Mononuclear cell (primary cell): ENCODE measurements at places on chromosomes 12 and 14. TPM values are rescaled to one million over a fixed set of nuclear protein-coding genes. Genes with fewer than 3 reads are reported as not detected.

KRT83 gene
- not detected for total RNA-seq

MYF5 gene
- total RNA-seq: not detected

YBX3 gene
- total RNA-seq: 141 TPM

AKAP6 gene
- 5.6 TPM for total RNA-seq

SERPINA3 gene
- not detected for total RNA-seq
